ENCODE measurements at places on chromosomes 12 and 14.

DNA sequence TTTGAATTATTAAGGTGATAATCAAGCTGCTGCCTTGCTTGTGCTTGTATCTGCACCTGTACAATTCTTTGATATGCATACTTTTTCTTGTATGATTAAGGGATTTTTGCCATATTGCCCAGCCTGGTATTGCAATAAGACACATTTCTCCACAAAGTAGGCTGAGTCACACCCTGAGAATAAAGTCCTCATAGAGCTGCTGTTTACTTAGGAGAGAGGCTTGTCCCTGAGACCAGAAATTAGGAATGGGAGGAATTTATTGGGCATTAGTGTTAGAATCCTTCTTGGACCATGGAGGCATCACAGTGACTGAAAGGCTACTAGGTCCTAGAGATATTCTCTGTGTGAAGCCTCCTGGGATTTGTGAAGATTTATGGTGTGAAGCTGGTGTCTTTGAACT is 506.8 kb upstream of the FBXO33 start:
- DNase-seq: no peak

GRCh38 chr14:47917344-47917954 is 242.0 kb upstream of the MDGA2 start:
- DNase-seq: peak; percentile 16

GRCh38 chr12:94171595-94171930 is 23.2 kb downstream of the PLXNC1 start:
- no peak for DNase-seq

- DNase-seq: no peak
Measured at GRCh38 chr12:90010089-90010488, 301.5 kb upstream of the ATP2B1 start.

GRCh38 chr12:42990387-42990786 is 400.8 kb upstream of the PRICKLE1 start:
- DNase-seq: no peak

DNA sequence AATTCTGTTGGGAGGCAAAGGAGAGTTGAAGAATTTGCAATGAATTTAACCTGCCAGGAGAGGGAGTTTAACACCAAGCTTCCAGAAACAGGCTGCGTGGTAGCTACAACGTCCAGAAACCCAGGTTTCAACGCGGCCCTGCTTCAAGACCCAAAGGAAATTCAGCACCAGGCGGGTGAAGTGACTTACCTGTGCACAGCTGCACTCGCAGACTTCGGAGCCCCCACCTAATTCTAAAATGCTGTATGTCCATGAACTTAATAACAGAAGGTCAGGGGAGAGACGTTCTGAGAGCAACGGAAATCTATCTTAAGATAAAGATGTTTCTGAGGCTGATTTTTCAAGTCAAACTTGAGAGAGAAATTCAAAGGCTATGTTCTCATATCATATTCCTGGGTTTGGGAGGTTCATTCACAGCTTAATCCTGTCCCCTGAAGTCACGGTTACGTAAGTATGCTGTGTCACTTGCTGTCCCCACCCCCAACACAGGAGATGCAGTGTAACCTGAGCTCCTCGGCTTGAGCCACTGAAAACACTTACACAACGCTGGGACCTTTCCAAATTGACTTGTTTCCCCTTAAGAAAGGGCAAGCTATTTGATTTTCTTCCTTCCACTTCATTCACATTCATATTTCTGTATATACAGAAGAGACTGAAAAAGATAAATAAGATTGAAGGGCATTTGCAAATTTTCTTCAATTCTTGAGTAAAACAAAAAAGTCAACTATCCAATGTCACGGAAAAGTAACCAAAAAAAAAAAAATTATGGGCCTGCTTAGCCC is 22.7 kb downstream of the CLIP1 start:
- peak; percentile 79 for DNase-seq

DNA sequence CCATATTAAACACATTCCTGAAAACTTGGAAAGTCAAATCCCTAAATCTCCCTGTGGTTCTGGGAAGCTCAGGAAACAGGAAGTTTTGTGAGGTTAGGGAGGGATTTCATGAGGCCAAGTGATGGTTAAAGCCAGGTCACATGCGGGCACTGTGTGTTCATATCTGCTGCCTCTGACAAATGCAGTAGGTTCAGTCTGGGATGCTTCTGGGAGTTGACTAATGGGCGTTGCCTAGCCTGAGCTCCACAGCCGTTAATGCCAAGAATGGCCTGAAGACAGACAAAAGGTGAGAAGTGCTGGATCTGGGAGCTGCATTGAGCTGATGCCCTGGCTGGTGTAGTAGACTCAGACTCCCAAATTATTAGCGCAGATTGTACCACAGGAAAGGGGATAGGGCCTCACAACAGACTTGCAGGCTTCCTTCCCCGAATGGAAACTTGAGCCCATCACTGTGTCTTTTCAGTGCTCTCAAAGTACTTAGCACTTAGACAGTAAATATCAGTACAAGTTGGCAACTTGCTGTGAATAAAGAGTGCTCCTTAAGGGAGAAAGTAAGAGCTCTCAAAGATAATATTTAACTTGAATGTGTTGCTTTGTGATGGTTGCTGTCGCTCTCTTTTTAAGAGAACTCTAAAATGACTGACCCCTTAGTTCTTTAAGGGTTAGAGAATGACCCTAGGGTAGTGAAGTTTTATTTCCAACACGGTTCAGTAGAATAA is 17.3 kb downstream of the GSG1 start:
- DNase-seq: no peak

DNA sequence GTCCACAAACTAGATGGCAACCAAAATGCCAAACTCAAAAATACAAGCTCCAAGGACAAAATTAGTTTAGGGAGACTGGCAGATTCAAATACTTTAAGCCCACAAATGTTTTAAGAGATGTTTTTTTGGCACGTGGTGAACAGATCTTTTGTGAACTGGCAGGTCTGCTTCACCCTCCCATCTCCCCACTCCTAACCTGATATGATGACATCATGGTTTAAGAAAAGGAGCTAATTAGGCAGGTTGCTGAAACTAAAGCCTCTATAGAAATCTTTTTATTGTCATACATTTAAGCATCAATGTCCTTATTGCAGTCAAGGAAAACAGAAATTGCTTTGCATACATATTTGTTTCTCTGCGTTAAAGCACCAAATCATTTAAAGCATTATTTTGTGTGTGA is 5.8 kb downstream of the LRIG3 start:
- DNase-seq: no peak

GRCh38 chr12:132327336-132328171 is 1.8 kb downstream of the GALNT9 start:
- no peak for DNase-seq

Measured in muscle of back (tissue), 13 donors.